ENCODE measurements at places on chromosomes 5 and 9.

GRCh38 chr5:160846642-160847041 is 5.4 kb downstream of the ATP10B start:
- DNase-seq, result no peak

DNA sequence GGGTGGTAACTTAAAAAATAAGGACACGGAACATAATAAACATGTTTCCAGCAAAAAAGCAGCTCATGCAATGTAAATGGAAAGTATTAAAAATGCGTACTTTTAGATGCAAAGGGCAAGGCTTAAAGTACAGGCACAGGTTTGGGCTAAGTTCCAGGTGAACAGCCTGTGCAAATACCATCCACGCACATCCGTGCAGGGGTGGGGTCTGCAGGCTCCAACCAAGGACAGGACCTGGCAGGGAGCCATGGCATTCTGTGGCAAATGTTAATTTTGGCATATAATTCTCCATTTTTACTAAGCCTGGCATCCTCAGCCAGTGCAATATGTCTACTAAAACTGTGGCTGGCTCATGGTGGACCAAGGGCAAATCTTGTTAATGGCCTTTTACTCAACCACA is 365.8 kb upstream of the DAP start:
- DNase-seq, result no peak

DNA sequence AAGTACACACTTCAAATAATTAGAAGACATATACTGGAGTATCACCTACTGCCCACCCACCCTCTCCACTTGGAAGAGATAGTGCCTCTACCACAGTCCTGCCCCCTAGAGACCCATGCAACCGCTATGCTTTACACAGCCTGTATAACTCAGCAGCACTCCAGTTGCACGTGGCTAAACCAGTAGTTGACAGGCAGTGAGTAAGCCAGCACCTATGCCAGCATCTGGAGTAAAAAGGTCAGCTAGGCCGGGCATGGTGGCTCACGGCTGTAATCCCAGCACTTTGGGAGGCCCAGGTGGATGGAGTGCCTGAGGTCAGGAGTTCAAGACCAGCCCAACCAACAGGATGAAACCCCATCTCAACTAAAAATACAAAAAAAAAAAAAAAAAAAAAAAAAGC is 356.4 kb downstream of the NR2F1-AS1 start:
- DNase-seq, result no peak

DNA sequence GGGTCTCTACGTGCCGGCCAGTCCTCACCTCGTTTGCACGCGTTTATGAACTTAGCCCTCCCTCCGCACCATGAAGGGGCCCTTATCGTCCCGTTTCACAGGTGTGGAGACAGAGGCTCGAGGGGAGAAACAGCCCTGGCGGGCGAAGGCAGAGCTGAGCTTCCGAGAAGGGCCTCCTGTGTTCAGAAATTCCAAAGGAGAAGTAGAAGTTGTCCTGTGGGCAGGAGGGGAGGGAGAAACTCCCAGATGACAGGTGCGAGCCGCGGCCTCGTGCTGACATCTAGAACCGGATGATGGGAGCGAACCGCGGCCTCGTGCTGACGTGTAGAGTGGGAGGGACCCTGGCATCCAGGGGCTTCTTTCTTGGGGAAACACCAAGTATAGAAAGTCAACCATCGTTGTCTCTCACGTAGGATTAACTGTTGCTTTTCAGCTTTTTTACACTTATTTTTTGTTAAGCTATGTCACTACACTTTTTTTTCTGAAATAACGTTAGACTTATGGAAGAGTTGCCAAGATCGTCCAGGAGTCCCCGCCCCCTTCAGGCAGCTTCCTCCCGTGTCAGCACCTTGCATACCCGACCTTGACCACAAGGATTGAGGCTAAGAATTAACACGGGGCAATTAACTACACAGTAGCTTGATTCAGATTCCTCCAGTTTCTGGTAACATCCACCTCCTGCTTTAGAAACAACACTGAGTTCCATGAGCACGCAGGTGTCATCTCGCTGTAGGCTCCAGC is 42.8 kb upstream of the NKD2 start:
- DNase-seq, result no peak

Data from activated CD4-positive, alpha-beta T cell treated with anti-CD3 and anti-CD28 coated beads for 1 hour (primary cell).